ENCODE measurements at places on chromosomes 16 and 17.

GRCh38 chr16:89958068-89958467 lies 9.5 kb downstream of the DEF8 start:
- no peak for DNase-seq

DNA sequence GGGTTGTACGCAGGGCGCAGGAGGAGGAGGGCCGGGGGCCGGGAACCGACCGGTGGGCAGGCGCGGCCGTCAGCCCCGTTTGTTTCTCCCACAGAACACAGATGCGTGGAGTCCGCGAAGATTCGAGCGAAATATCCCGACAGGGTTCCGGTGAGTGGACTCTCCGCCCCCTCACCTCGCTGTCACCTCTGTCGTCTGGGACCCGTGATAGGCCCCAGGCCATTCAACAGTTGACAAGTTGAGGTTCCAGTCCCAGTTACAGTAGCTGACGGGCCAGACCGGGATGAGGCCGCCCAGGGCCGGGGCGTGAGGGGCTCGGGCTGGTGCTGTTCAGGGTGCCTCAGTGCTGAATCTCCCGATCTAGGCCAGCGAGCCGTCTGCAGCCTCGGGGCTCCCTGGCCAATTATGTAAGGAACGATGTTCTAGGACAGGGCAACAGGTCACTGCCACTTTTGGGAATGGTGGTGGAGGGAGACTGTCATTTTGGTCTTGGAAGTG lies 628 bp downstream of the GABARAPL2 start:
- DNase-seq = no peak

DNA sequence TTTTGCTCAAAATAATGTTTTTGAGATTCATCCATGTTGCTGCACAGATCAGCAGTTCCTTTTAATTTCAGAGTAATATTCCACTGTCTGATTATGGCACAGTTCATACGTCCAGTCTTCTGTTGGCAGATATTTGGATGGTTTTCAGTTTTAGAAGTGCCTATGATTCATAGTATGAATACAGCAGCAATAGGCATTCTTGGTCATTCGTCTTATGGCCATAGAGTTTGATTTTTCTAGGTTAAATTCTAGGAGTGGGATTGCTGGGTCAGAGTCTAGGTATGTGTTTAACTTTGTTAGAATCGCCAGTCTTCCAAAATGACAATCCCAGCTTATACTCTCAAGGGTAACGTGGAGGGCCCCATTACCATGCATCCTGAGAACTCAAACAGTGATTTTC lies 11.5 kb upstream of the IL34 start:
- DNase-seq = no peak

DNA sequence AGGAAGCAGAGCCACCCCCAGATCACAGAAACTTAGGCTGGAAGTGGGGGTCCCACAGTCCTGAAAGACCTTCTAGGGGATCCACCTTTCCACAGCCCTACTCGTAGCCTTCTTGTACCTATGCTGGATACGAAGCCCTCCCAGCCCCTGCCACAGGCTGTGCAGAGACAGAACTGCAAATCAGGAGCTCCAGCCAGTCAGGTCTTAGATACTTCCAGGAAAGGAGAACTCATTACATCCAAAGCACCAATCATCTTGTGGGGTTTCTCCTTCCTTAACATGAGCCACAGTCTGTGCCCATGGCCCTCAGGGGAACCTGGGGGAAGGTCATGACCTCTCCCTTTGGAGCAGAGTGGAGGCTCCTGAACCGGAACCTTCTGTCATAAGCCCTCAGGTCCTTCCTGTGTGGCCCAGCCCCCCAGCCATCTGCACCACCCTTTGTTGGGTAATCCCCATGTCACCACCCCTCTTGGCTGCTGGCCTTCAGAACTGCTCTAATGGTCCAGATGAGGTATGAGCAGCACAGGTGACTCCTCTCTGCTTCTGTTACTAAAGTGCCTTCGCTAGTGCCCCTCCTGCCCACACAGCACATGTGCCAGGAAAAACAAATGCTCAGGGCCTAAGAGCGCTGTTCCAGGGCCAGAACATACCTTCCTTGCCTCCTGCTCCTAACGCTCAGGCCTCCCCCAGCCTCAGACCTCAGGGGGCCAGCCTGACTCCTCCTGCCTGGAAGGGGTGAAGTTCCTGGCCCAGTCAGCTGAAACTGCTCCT lies 14.6 kb downstream of the SRCIN1 start:
- DNase-seq = no peak

GRCh38 chr16:11679941-11680911 lies 12.0 kb downstream of the SNN start:
- DNase-seq = no peak

DNA sequence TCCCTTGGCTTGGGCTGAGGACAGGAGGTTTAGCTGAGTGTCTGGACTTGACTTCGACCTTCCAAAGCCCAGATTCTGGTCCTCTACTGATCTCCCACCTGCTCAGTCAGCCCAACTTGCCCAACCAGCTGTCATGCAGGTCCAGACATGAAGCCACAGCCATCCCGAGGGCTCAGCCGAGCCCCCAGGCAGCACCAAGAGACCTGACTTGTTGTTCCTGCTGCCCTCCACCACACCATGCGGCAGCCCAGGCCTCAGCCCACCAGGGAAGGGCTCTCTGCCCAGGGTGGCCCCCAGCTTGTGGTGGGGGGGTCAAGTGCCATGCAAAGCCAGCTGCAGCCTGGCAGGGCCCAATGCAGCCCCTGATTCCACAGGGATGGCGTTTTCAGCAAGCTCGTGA lies 17.2 kb upstream of the CACNG4 start:
- DNase-seq = no peak

GRCh38 chr17:55959756-55960155 lies 193.5 kb upstream of the ANKFN1 start:
- DNase-seq = no peak

- no peak for DNase-seq
These were observed 2.2 kb upstream of the BAHCC1 start for GRCh38 chr17:81392909-81393654.

DNA sequence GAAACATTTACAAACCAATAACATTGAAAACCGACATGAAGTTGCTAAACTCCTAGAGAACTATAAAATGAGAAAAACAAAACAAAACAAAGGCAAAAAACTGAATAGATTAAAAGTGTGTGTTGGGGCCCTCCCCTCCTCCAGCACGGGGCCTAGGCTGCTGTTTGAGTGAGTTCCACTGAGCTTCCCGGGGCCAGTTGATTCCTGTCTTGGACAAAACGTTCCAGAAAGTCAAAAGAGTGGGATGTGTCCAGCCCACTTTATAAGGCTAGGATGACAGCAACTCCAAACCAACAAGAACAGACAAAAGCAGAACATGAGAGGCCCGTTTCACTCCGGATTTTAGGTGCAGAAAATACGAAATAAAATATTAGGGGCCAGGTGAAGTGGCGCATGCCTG lies 11.6 kb upstream of the CSNK1D start:
- no peak for DNase-seq

- DNase-seq = no peak
These were observed 15.9 kb upstream of the PDXDC1 start for GRCh38 chr16:14958970-14959369.

DNA sequence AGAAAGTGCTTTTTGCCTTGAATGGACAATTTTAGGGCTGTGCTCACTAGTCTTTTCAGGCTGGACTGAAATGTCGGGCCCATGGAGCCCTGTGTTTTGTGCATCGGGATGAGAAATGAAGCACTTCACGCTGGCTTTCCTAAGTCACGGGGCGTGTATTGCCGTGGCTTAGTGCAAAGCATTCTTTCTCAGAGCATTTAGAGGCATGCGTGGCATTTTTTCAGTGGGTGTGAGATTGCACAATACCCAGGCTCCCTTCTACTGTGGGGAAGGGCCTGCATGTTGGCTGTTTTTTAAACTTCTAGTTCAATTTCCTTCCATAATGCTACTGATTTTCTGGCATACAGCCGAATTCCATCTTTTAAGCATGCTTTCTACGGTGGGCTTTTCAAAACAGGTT lies 12.6 kb upstream of the POLR3E start:
- no peak for DNase-seq

- DNase-seq = no peak
These were observed 127.8 kb downstream of the CPPED1 start for GRCh38 chr16:12675852-12676251.

DNA sequence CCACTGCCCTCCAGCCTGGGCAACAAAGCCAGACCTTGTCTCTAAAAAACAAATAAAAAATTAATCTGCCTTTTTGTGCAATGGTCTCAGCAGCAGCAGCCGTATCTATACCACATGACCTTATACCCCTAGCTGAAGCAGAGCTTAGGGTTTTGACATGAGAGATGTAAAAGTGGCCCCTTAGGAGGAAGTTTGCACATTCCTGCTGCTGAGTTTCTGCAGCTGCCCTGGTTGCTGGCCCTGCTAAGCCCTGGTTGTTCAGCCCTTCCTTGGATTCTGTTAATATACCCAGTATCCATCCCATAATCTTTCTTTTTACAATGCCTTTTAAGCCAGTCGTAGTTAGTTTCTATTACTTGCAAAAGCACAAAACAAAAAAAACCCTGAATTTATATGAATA lies 33.0 kb upstream of the PRKCB start:
- no peak for DNase-seq

DNA sequence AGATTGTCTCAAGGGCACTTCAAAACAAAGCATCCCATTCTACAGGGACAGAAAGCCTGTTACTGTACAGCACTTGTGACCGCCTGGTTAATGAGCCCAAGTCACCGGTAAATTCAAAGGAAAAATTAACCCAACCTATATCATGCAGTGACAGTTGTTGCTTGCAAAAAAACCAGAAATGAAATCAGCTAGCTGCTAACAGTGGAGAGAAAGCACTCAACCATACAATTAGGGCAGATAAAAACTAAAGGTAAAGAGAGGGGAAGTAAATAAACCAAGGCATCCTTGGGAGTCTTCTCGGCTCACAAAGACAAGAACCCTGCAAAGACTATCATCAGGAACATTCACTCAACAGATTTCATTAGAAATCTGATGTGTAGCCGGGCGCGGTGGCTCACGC lies 5.9 kb downstream of the RETREG3 start:
- DNase-seq = no peak

GRCh38 chr17:47801906-47802305 lies 19.7 kb downstream of the OSBPL7 start:
- DNase-seq = no peak

DNA sequence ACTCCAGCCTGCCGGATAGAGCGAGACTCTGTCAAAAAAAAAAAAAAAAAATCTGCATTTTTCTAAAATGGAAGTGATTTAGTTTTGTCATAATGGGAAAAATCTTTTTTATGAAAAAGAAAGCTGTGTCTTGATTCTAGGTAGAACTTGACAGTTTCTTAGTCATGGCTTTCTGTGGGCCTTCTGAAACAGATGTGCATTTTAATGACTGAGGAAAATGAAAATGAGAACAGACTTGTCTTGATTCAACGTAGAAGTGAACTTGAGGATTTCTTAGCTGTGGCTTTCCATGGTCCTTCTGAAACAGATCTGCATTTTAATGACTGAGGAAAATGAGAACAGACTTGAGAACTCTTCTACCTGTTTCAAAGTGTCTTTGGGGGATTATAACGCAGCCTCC lies 171.7 kb downstream of the VPS53 start:
- no peak for DNase-seq

DNA sequence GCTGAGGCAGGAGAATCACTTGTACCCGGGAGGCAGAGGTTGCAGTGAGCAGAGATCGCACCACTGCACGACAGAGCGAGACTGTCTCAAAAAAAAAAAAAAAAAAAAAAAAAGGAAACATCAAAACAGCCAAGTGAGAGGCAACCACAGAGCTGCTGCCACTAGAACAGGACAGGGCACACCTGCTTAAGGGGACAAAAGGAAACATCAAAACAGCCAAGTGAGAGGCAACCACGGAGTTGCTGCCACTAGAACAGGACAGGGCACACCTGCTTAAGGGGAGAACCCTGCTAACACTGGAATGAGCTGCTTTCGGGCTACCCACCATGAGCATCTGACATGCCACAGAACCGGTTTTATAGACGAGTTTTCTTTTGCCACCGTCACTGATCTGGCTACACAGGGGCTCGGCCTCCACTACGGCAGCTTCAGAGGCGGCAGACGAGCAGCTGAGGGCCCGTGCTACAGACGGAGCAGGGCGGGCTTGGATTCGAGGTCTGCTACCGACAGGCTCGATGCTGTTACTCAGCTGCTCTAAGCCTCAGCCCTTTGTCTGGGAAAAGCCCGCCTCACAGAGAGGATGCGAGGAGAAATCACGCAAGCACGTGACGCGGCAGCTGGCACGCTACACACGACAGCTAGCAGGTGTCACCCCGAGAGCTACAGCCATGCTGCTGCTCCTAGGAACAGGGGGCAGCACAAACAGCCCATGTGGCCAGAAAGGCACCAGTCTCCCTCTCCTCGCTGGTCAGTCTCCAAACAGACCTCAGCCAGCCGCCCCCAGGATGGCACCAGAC lies 2.0 kb downstream of the P4HB start:
- no peak for DNase-seq

GRCh38 chr17:39197380-39198185 lies at the start of gene CACNB1:
Gene CACNB1 (minus strand): TSS chr17:39197669. CDS start chr17:39197495, 174 bp downstream.
- peak; percentile 66 for DNase-seq

DNA sequence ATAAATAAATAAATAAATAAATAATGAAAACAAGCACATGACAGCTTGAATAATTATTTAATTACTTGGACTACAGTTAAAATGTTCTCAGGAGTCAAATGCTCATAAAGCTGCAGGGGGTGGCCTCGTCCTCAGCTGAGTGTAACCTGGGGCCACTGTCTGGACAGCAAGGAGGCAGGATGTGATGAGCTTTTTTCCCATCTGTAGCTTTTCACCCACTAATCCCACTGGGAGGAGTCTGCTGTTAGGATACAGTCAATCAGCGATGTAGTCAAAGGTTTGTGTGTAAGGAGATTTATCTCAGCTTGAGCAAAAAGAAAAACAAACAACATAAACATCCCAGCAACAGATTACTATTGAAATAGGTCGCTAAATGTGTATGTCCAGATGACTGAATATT lies 22.5 kb downstream of the ZCCHC14 start:
- no peak for DNase-seq

DNA sequence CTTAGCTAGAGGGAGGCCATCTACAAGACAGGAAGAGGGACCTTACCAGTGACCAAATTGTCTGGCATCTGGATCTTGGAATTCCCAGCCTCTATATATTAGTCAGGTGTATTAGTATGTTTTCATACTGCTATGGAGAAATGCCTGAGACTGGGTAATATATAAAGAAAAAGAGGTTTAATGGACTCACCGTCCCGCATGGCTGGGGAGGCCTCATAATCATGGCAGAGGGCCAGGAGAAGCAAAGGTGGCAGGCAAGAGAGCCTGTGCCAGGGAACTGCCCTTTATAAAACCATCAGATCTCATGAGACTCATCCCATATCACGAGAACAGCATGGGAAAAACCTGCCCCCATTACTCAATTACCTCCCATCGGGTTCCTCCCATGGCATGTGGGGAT lies 500.2 kb downstream of the SHISA9 start:
- DNase-seq = no peak
